ENCODE measurements at places on chromosomes 16 and 17.

GRCh38 chr17:72182371-72182873 is 61.6 kb downstream of the SOX9 start:
- no peaks in the 10 kb centered on the region for H3K27me3 ChIP-seq
- H3K4me1 ChIP-seq = no peaks in the 10 kb centered on the region
- no peak for DNase-seq
- H3K4me3 ChIP-seq = no peak overlapping the region
- H3K27ac ChIP-seq = no peak overlapping the region
- H3K36me3 ChIP-seq = no peaks in the 10 kb centered on the region

- no peaks in the 10 kb centered on the region for H3K36me3 ChIP-seq
- peaks cover 27% of the 10 kb centered on the region for H3K27me3 ChIP-seq
- H3K4me3 ChIP-seq = no peak overlapping the region
- H3K27ac ChIP-seq = no peak overlapping the region
- no peak for DNase-seq
Measured at GRCh38 chr17:7832431-7832830, 1.6 kb upstream of the KDM6B start.

- peak; percentile 59 for DNase-seq
- H3K4me3 ChIP-seq = no peak overlapping the region
- no peak overlapping the region for H3K27ac ChIP-seq
- peaks cover 2% of the 10 kb centered on the region for H3K4me1 ChIP-seq
Measured at GRCh38 chr17:14918540-14918939, 346.6 kb downstream of the PMP22 start.

- peaks cover 30% of the 10 kb centered on the region for H3K4me1 ChIP-seq
- no peaks in the 10 kb centered on the region for H3K27me3 ChIP-seq
- H3K36me3 ChIP-seq = peaks cover 15% of the 10 kb centered on the region
- peak overlapping the region; percentile 55 for H3K27ac ChIP-seq
Measured at GRCh38 chr16:397736-398332, 835 bp downstream of the NME4 start.
